Left kidney (tissue), 8 donors: ENCODE measurements at places on chromosomes 2 and 18. TPM values are rescaled to one million over a fixed set of nuclear protein-coding genes. Genes with fewer than 3 reads are reported as not detected.

DNA sequence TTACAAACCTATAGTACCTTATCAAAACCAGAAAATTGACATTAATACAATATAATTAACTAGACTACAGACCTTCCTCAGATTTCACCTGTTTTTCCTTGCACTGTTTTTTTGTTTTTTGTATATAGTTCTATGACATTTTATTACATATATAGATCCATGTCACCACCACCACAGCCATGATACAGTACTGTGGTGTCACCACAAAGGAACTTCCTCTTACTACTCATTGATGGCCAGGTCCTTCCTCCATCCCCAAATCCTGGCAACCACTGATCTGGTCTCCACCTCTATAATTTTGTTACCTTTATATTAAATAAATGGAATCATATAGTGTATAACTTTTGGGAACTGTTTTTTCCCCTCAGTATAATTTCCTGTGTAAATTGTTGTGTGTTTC, 19.4 kb upstream of the ATP6V1B1 start:
- no peak for DNase-seq

The HK2 gene
- 12.1 TPM for polyA plus RNA-seq

GRCh38 chr18:67510831-67511230, 5.7 kb downstream of the DSEL start:
- DNase-seq, result no peak

The TMEM200C gene
- 1.4 TPM for polyA plus RNA-seq

GRCh38 chr18:62339106-62339988, 14.2 kb downstream of the TNFRSF11A start:
- no peak for DNase-seq

DNA sequence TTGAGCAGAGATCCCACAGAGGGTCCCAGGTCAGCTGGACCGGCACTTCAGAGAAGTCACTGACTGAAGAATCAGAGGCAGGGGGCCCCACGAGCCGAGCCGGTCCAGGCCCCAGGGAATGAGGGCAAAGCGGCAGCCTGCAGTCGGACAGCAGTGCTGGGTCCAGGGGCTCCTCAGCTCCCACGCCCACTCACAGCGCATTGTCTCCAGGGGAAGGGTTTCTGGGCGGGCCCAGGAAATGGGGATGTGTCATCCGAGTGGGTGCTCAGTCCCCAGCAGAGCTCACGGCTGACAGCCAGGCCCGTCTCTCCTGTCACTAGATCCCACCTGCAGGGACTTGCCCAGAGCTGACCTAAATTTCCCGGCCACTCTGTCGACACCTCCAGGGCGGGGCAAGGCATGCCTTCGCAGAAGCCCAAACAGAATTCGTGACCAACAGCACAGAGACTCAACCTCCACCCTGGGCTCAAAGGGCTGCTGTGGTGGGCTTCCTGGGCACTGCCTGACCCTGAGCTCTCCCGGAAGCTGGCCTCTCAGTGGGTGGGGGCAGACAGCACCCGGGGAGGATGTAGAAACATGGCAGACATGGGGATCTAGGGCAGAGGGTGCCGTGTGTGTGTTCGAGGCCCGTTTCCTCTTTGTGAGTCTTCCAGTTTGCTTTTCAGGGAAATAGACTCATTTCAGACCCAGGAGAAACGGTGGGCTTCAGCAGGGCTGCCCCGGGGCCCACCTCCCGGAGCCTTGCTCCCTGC, 42.1 kb upstream of the TAF1B start:
- DNase-seq, result no peak

The CTLA4 gene
- polyA plus RNA-seq, result not detected

The RNF149 gene
- 72.1 TPM for polyA plus RNA-seq
